ENCODE measurements at places on chromosomes 6 and 20.

DNA sequence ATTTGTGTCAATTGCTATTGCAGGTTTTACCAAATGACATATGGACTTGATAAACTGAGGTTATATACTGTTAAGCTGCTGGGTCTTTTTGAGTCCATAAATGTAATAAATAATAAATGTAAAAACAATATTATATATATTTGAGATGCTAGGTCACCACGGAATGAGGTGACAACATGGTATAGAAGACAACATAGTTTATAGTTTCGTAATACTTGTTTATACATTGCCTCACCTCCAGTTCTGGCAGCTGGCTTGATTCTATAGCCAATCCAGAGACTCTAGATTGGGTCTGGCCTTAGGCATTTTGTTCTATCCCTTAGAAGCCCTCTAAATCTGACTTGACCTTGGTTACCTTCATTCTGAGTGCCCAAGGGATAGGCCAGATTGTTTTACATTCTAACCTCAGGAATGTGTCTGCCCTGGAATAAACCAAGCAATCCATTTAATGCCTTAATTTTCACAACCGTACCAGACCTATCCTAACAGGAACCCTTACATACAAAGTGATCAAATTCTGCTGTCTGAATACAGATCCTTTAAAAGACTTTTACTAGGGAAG, 61.5 kb upstream of the STXBP5 start:
- DNase-seq = no peak

DNA sequence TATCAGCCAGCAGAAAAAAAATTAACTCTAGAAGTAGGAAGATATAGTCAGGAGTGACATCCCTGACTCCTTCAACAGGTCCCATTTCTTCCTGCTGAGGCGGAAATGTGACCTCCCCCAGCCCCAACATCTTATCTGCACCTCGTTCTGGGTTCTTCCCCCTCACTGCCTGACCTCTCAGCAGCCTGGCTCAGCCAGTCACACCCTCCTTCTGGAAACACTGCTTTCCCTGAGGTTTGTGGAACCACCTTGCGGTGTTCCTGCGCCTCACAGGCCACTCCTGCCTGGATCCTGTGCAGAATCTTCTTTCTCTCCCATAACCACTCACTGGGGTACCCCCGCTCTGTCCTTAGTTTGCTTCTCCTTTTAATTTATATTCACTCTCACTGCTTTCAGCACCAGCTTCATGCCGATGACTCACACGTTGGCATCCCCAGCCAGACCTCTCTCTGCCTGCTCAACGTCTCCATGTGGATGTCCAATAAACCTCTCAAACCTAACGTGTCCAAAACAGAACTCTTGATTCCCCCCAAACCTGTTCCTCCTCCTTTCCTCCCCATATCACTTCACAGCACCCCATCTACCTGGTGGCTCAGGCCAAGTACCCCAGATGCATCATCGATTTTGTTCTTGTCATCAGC, 222.8 kb upstream of the PLN start:
- DNase-seq = no peak

DNA sequence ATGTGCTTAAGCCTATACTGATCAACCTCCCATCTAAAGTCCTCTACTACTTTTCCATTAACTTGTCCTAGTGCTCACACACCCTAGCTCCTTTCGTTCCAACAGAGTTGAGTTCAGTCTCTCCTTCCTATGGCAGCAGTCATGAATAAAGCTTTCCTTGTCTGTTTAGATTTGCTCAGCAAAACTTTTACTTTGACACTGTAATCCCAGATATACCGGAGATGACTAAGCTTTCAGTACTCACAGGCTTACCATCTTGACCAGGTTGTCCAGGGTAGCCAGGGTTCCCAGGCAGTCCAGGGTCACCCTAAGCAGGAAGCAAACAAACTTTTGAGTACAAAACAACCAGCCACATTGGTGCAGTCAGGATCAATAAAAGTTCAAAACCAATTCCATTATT, 90.7 kb downstream of the COL21A1 start:
- DNase-seq = no peak

DNA sequence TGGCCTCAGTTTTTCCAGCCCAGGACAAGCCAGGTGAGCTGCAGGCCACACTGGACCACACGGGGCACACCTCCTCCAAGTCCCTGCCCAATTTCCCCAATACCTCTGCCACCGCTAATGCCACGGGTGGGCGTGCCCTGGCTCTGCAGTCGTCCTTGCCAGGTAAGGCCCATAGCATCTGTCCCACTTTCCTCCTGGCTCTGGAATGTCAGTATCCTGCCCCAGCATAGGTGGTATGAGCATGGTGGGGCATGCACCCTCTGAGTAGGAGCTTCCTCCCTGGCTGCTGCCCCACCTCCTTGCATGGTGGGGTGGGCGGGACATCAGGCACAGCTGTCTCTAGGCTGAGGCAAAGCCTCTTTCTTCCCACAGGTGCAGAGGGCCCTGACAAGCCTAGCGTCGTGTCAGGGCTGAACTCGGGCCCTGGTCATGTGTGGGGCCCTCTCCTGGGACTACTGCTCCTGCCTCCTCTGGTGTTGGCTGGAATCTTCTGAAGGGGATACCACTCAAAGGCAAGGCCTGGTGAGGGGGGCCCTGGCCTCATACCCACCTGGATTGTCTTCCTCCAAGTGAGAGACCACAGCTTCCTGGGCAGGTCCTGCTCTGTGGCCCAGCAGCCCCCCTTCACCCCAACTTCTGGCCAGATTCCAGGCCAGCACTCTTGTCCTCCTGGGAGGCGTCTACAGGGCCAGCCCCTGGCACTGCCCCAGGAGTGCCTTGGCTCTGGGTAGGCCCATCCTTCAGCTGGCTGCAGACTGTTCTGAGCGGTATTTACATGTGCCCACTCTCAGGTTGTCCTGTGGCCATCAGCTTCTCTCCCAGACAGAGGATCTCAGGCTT, 9.1 kb downstream of the PI16 start:
- DNase-seq = no peak

- no peak for DNase-seq
These were observed 46.0 kb upstream of the BHLHE23 start for GRCh38 chr20:63052571-63053431.

GRCh38 chr6:110875548-110876169, 1.1 kb downstream of the AMD1 start:
- no peak for DNase-seq

GRCh38 chr6:39388606-39389483, 66.3 kb upstream of the KCNK16 start:
- no peak for DNase-seq

DNA sequence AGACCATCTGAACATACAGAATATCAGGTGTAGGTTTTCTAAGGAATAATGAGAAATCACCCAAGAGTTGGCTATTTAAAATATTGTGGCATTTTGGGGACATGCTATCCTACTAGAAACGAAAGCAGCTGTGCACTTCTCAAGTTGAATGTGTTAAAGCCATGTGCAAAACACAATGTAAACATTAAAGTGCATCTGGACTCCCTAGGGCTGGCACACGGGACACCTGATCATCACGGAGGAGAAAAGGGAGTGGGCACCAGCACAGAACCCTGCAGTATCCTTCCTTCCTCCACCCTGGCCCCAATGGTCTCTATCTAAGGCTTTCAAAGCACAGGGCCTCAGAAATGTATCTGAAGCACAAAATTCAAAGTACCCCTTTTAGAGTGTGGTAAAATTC, 94.3 kb downstream of the INSM1 start:
- DNase-seq = no peak

- DNase-seq = no peak
These were observed 69.7 kb upstream of the LY86 start for GRCh38 chr6:6518631-6519427.
